ENCODE measurements at places on chromosomes 16 and 17. TPM values are rescaled to one million over a fixed set of nuclear protein-coding genes. Genes with fewer than 3 reads are reported as not detected.

Gene FOXF1
- total RNA-seq, result 6.3 TPM

Gene CACNG1
- total RNA-seq, result not detected

DNA sequence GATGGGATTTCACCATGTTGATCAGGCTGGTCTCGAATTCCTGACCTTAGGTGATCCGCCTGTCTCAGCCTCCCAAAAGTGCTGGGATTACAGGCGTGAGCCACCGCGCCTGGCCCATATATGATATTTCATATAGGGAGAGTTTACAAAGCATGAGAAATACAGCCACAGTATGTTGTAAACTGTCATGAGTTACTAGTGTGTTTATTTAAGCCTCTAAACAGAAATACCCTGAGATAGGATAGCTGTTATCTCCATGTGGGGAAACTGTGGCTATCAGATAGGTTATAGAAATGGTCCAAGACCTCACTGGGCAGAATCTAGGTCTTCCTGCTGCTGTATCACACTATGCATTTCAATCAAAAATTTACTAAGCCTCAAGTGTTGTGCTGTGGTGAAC, 2.1 kb upstream of the CDK5RAP3 start:
- H3K4me3 ChIP-seq, result no peak overlapping the region
- peaks cover 4% of the 10 kb centered on the region for H3K4me1 ChIP-seq
- no peak overlapping the region for H3K27ac ChIP-seq
- no peaks in the 10 kb centered on the region for H3K36me3 ChIP-seq

GRCh38 chr17:17888821-17889220, 52.0 kb upstream of the SREBF1 start:
- no peak overlapping the region for H3K27ac ChIP-seq
- no peak overlapping the region for H3K4me3 ChIP-seq
- no peaks in the 10 kb centered on the region for H3K4me1 ChIP-seq
- DNase-seq, result no peak

Gene KRT32
- total RNA-seq, result not detected

DNA sequence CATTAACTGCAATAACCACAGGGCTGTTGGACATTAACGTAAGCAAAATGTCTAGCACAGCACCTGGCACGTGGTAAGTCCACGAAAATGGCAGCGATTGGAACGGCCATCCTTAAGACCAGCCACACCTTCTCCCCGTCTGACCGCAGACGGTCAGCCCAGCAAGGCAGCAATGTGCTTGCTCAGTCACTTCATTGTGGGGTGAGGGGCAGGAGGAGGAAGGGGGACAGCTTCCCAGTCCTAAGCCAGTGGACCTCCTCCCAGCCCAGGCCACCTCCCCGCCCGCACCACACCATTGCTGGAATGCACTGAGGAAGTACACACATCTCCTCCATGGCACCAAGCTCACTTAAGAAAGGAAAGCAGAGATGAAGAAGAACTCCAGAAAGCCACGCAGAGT, 8.6 kb upstream of the MYLK3 start:
- no peak for DNase-seq
- H3K27ac ChIP-seq, result no peak overlapping the region
- H3K4me3 ChIP-seq, result no peak overlapping the region
- no peaks in the 10 kb centered on the region for H3K4me1 ChIP-seq
- H3K36me3 ChIP-seq, result no peaks in the 10 kb centered on the region

GRCh38 chr17:75096082-75096625, 8.4 kb downstream of the SLC16A5 start:
- H3K4me1 ChIP-seq, result peaks cover 11% of the 10 kb centered on the region
- no peaks in the 10 kb centered on the region for H3K27me3 ChIP-seq
- DNase-seq, result peak; percentile 89

- DNase-seq, result no peak
- H3K27ac ChIP-seq, result no peak overlapping the region
- H3K36me3 ChIP-seq, result no peaks in the 10 kb centered on the region
- no peaks in the 10 kb centered on the region for H3K27me3 ChIP-seq
- no peaks in the 10 kb centered on the region for H3K4me1 ChIP-seq
These were observed 32.1 kb downstream of the DGKE start for GRCh38 chr17:56866076-56866475.

DNA sequence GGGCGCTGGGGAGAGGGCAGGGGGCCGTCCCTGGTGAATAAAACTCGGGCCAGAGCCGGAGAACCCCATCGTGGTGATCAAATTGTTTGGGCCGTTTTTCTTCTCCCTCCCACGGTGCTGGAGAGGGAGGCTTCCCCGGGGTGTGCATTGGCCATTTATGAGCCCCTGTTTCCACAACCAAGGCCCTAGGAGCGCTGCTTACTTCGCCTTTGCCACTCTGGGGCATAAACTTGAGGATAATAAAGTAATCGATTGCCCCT, 544 bp downstream of the CCP110 start:
- peak overlapping the region; percentile 86 for H3K4me3 ChIP-seq
- peaks cover 8% of the 10 kb centered on the region for H3K36me3 ChIP-seq
- no peak for DNase-seq
- no peaks in the 10 kb centered on the region for H3K4me1 ChIP-seq
- no peaks in the 10 kb centered on the region for H3K27me3 ChIP-seq

- H3K27me3 ChIP-seq, result no peaks in the 10 kb centered on the region
- H3K4me3 ChIP-seq, result no peak overlapping the region
- peak; percentile 77 for DNase-seq
These were observed 73.8 kb downstream of the XYLT1 start for GRCh38 chr16:17396762-17397498.

DNA sequence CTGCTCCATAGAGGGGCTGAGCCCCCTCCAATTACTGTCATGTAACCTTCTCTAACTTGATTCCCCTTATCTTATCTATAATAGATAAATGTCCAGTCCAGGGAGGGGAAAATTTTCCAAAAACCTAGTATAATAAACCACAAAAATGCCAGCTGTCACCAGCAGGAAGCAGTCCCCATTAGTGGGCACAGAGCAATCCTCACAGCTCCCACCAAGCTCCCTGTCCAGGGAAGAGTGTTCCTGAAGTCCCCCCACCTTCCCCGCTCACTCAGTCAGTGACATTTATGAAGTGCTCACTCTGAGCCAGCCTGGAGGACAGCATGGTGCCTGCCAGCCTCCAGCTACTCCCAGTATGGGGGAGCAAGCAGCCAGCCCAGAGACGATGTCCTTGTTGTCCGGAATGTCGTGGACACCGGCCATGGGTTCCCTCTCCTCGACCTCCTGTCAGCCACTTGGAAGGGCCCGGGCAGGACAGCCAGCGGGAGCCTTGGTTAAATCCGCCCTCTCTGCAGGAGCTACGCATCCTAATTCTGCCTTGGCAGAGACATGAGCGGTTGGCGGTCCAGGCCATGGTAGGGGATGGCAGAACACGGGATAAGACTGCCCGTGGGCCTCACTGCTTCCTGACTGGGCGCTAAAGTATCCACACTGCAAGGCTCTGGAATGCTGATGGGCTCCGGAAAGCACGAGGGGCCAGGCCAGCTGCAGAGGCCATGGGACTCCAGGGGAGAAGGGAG, 102.0 kb upstream of the CDH5 start:
- no peaks in the 10 kb centered on the region for H3K36me3 ChIP-seq
- no peaks in the 10 kb centered on the region for H3K27me3 ChIP-seq
- no peak overlapping the region for H3K4me3 ChIP-seq
- no peak for DNase-seq

Gene TP53TG3B
- not detected for total RNA-seq

DNA sequence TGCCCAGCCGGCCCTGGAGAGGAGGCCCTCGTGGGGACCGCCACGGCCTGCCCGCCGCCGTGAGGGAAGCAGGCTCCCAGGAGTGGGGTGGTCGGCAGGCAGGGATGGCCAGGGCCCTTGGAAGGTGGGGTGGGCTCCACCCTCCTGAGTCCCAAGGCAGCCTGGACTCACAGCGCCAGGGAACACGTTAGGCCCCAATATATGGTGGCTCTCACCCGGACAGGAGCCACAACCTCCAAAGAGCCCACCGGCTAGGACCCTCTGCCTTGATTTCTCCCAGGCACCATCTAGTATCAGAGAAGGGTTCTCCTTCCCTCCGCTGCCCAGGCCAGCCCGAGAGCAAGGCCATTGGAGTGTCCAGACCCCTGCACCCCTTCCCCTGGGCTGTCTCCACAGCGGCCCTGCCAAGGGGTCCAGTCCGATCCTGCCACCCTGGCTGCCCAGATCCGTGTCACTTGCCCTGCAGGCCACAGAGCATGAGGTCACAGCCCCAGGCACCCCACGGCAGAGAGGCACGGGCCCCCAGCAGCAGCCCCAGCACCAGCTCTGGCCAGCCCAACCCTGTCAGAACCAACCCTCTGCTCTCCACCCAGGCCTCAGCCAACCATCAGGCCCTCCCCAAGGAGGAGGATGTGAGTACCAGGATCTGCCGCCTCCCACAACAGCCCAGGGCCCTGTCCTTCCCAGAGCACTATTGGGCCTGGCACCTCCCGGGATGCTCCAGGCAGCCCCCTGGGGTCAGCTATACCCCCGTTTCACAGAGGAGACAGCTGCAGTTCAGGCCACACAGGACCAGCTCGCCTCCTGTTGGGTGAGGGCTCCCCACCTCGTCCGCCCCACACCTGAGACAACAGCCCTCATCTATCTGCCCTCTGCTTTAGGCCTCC, 1.1 kb upstream of the AXIN1 start:
- H3K4me1 ChIP-seq, result peaks cover 8% of the 10 kb centered on the region
- H3K27ac ChIP-seq, result peak overlapping the region; percentile 50
- peak overlapping the region; percentile 52 for H3K4me3 ChIP-seq
- no peaks in the 10 kb centered on the region for H3K36me3 ChIP-seq
- DNase-seq, result no peak

All from colonic mucosa (tissue), 4 donors.